Camera-type eye (tissue), 1 donor: ENCODE measurements at places on chromosomes 11 and 22. TPM values are rescaled to one million over a fixed set of nuclear protein-coding genes. Genes with fewer than 3 reads are reported as not detected.

Gene PNPLA3
- total RNA-seq, result 47.3 TPM

Gene C11orf24
- total RNA-seq, result 20.8 TPM

Gene KRTAP5-4
- not detected for total RNA-seq

Gene TPBGL
- total RNA-seq, result not detected

Gene RAPSN
- total RNA-seq, result 8.1 TPM

Gene LRRC4C
- total RNA-seq, result 45.4 TPM

Gene RAD9A
- total RNA-seq, result 26.6 TPM

Gene C11orf21
- 1.3 TPM for total RNA-seq

Gene MMP8
- total RNA-seq, result not detected

Gene RAB36
- total RNA-seq, result 8.3 TPM

Gene FOLH1
- 11.5 TPM for total RNA-seq

Gene TRIM5
- 23.4 TPM for total RNA-seq

Gene SYT8
- 9.7 TPM for total RNA-seq

Gene INSC
- total RNA-seq, result 3.2 TPM

Gene SERHL2
- total RNA-seq, result 4.5 TPM

Gene RTN4R
- 9.7 TPM for total RNA-seq

Gene MOGAT2
- total RNA-seq, result not detected

Gene WBP2NL
- 8.6 TPM for total RNA-seq

Gene OR4D11
- total RNA-seq, result not detected

Gene SVIP
- total RNA-seq, result 13.6 TPM

Gene C22orf23
- total RNA-seq, result not detected

Gene NXPE4
- not detected for total RNA-seq

Gene ZDHHC5
- 49.8 TPM for total RNA-seq

Gene LRRC74B
- total RNA-seq, result not detected

Gene CCDC34
- total RNA-seq, result 19.1 TPM

Gene PDGFB
- total RNA-seq, result 10.4 TPM

Gene KCNJ4
- 0.93 TPM for total RNA-seq

Gene P4HA3
- total RNA-seq, result 4.3 TPM

Gene GGT1
- total RNA-seq, result 6.3 TPM
